Stimulated activated CD4-positive, alpha-beta T cell treated with anti-CD3 and anti-CD28 coated beads, Interleukin-15, amount 100 ng/mL, for 1 hour (primary cell): ENCODE measurements at places on chromosomes 2 and 18.

DNA sequence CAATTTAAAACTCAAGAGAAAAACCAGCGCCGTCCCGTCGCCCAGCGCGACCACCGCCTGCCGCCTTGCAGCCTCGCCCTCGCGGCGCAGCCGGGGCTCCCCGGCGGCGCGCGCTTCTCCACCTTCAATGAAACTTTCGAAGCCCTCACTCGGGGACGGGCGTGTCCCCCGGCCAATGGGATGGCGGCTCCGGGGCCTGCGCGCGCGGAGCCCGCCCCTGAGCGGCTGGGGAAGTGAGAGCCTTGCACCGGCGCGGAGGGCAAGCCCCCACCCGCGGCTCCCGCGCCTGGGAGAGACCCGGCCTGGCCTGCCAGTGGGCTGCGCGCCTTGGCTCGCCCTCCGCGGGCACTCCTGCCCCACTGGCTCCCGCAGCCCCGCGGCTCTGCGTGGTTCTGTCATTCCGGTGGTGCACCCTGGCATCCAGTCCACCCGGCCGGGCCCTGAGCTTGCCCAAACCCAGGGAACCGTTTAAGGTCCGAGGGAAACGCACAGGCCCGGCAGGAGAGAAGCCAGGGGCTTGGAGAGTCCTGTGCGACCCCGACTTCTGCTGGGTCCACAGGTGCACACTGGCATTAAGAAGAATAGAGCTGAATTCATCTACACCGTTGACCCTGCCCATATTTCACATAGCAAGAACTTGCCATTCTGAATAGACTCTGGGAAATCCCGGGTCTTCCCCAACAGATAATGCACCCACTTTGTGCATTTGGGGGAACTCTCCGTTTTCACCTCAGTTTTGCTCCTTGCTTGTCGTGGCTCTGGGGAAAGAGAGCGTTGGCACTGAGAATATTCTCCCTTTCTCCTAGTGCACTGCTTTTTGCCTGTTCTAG, at the start of gene PIEZO2:
PIEZO2 (minus strand) TSS at position 129 of the 830 bp plus-strand sequence. CDS start 981 bp downstream, outside the sequence.
- DNase-seq, result no peak

DNA sequence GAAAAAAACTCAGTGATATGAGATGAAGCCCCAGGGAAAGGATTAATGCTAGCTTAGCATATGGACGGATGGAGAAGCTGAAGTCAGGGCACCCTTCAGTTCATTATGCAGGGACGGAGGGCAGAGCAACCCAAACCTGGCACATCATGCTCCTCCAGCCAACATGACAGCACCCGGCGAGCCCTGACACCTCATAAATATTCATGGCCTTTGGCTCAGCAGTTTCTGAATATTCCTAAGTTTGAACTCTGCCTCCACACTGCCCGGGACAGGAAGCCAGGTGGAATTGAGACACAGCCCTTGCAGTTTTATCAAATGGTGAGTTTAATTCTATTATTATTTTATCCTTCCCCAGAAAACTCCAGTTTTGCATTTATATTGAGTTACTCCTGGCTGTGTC, 87.3 kb upstream of the SH3BP4 start:
- DNase-seq, result no peak

DNA sequence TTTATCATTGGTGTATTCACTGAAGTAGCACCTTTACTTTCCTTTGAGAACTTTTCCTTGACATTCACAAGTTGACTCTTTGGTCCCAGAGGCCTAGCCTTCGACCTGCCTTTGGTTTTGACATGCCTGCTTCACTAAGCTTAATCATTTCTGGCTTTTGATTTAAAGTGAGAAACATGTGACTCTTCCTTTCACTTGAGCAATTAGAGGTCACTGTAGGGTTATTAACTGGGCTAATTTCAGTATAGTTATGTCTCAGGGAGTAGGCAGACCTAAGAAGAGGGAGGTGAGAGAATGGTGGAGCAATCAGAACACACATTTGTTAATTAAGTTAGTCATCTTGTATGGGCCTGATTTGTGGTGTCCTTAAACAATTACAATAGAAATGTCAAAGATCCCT, 1040.7 kb upstream of the SLC39A10 start:
- no peak for DNase-seq

DNA sequence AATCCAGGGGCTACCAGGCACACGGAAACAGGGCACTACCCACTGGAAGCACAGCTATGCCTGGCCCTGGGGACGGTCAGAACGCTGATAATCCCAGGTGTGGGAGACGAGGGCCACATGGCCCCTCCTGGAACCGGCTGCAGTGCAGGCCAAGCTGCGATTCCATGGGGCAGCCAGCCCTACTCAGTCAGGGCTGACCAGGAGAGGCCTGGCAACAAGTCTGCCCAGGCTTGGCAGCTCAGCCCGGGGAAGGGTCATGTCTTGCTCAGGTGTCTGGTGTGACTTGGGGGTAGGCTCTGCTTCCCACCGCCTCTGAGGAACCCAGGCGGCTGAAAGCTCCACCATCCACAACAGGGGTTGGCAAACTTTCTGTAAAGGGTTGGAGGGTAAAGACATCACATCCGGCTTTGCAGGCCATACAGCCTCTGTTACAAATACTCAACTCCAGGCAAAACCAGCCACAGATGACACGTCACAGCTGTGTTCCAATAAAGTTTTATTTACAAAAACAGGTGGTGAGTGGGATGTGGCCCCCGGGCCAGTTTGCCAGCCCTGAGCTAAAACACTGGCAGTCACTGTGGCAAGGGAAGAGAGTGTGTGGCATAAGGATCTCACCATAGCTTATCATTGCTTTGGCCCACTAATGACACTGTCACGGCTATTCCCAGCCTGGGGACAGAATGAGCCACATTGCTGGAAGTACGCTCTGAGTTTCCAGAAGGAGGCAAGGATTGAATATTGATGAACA, 85.2 kb downstream of the NDUFA10 start:
- DNase-seq, result no peak

- DNase-seq, result no peak
These were observed 5.7 kb upstream of the YPEL5 start for GRCh38 chr2:30141136-30141535.
